Heart right ventricle (tissue), 16 donors: ENCODE measurements at places on chromosomes 13 and 19. TPM values are rescaled to one million over a fixed set of nuclear protein-coding genes. Genes with fewer than 3 reads are reported as not detected.

The FBXO17 gene
- polyA plus RNA-seq = 2.5 TPM

The SERP2 gene
- polyA plus RNA-seq = 10.2 TPM

The KIR3DL2 gene
- not detected for polyA plus RNA-seq

The FCGBP gene
- polyA plus RNA-seq = 1.2 TPM

The LRRC4B gene
- polyA plus RNA-seq = 1.9 TPM

The EDNRB gene
- polyA plus RNA-seq = 20.0 TPM

The DENND1C gene
- polyA plus RNA-seq = 1.1 TPM
